ENCODE measurements at places on chromosomes 2 and 18. TPM values are rescaled to one million over a fixed set of nuclear protein-coding genes. Genes with fewer than 3 reads are reported as not detected.

Gene DOK6
- total RNA-seq, result 1.3 TPM

Gene CDH2
- 3.5 TPM for total RNA-seq

Gene OSBPL6
- 0.27 TPM for total RNA-seq

Gene CTIF
- total RNA-seq, result 8.6 TPM

Gene LIMS3
- 0.27 TPM for total RNA-seq

Gene RNF103
- 15.6 TPM for total RNA-seq

Gene NOSTRIN
- 0.27 TPM for total RNA-seq

Gene ATIC
- total RNA-seq, result 19.1 TPM

Gene FEV
- not detected for total RNA-seq

Gene EN1
- not detected for total RNA-seq

Gene TUBA4B
- total RNA-seq, result not detected

Gene ERFE
- total RNA-seq, result 0.27 TPM

All from hematopoietic multipotent progenitor cell (in vitro differentiated cells).